ENCODE measurements at places on chromosomes 2 and 18. TPM values are rescaled to one million over a fixed set of nuclear protein-coding genes. Genes with fewer than 3 reads are reported as not detected.

Gene RNF144A
- 49.6 TPM for total RNA-seq

Gene SPATA3
- not detected for total RNA-seq

Gene ICOS
- not detected for total RNA-seq

Gene DCC
- total RNA-seq, result 11.3 TPM

Gene SPC25
- total RNA-seq, result 39.3 TPM

Gene MC2R
- not detected for total RNA-seq

Gene GPBAR1
- 0.14 TPM for total RNA-seq

Gene CLIP4
- total RNA-seq, result 14.5 TPM

Gene FBXO41
- 3.7 TPM for total RNA-seq

Gene PLEK
- not detected for total RNA-seq

Gene COL4A3
- total RNA-seq, result not detected

Gene POMC
- 0.54 TPM for total RNA-seq

Gene LAPTM4A
- total RNA-seq, result 77.9 TPM

Gene ERICH2
- total RNA-seq, result not detected

DNA sequence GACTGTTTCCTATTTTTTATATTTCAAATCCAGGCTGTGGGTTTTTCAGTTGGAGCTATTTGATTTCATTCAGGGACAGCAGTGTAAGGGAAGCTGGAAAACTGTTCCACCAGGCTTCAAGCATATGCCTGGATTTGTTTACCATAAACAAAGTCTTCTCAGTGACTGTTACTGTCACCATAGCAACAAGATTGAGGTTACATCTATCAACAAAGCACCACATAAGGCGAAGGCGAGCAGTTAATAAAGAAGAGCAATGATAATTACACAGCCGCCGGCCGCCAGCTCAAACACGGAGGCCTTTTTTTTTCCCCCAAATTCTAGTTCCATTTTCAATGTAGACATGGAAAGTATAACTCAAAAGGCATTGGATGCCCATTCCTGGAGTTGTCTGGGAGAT lies 553.7 kb upstream of the SYT4 start:
- peaks cover 7% of the 10 kb centered on the region for H3K4me1 ChIP-seq
- H3K27me3 ChIP-seq, result no peaks in the 10 kb centered on the region
- no peaks in the 10 kb centered on the region for H3K36me3 ChIP-seq
- no peak overlapping the region for H3K4me3 ChIP-seq

- no peak overlapping the region for H3K4me3 ChIP-seq
- H3K4me1 ChIP-seq, result no peaks in the 10 kb centered on the region
- no peak overlapping the region for H3K27ac ChIP-seq
- DNase-seq, result no peak
- H3K36me3 ChIP-seq, result peaks cover 17% of the 10 kb centered on the region
- no peaks in the 10 kb centered on the region for H3K27me3 ChIP-seq
Measured at GRCh38 chr2:101265893-101266499, 13.3 kb downstream of the CNOT11 start.

DNA sequence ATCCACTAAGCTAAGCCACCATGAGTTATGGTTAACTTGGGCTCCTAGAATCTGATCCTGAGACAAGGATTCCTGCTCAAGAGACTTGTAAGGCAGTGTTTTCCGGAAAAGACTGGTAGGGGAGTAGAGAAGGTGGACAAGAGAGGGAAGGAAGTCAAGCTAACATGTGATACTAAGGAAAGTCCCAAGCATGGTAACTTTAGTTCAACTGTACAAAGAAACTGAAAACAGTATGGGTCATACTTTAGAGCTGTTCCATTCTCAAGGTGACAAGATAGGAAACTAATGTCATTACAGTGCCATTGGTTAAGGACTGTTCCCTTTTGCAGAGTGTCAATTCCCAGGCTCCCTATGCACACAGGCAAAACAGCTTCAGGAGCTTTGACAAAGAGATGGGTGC lies 5.8 kb downstream of the MYO5B start:
- H3K4me3 ChIP-seq, result no peak overlapping the region
- H3K27ac ChIP-seq, result no peak overlapping the region
- H3K36me3 ChIP-seq, result no peaks in the 10 kb centered on the region
- no peak for DNase-seq
- H3K27me3 ChIP-seq, result peaks cover 88% of the 10 kb centered on the region
- H3K4me1 ChIP-seq, result peaks cover 4% of the 10 kb centered on the region

- no peaks in the 10 kb centered on the region for H3K36me3 ChIP-seq
- H3K4me3 ChIP-seq, result no peak overlapping the region
- no peaks in the 10 kb centered on the region for H3K4me1 ChIP-seq
- no peaks in the 10 kb centered on the region for H3K27me3 ChIP-seq
Measured at GRCh38 chr2:101415220-101415619, 27.9 kb upstream of the CREG2 start.

DNA sequence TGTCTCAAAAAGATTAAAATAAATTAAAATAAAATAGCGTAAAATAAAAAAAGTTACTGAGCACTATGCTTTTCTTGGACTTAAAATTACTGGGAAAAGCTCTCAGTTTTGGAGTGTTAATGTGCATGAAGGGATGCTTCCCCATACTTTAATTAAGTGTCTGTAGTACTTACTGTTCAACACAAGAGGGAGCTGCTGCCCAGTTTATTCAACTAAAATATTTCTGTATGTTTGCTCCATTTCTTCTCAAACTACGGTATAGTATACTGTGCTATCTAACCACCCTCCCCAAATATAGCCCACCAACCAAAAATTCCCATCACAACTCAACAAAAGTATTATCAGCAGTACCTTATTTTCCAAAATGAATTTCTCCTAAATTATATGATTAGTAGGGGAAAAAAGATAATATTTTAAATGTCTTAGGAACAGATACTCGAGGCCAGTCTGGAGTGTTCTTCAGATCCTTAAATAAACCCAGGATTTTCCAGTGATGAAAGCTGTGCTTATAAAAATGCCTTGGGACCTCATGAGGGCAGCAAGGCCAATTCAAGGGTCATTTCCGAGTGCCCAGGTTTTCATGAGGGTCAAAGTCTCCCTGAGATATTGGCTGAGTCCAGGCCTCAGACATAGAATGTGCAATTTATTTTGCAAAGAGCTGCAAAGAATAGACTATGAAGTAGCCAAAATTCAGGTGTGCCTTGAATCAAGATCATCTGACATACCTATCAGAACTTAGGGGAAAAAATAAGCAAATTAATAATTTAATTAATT lies 64.1 kb downstream of the CHRNA1 start:
- DNase-seq, result peak; percentile 28
- H3K27me3 ChIP-seq, result peaks cover 28% of the 10 kb centered on the region

GRCh38 chr2:79071078-79071477 lies 16.7 kb downstream of the REG1B start:
- no peak overlapping the region for H3K4me3 ChIP-seq
- no peak overlapping the region for H3K27ac ChIP-seq
- H3K4me1 ChIP-seq, result no peaks in the 10 kb centered on the region
- no peaks in the 10 kb centered on the region for H3K36me3 ChIP-seq
- no peaks in the 10 kb centered on the region for H3K27me3 ChIP-seq

GRCh38 chr2:172484706-172485105 lies 57.3 kb downstream of the ITGA6 start:
- H3K27me3 ChIP-seq, result peaks cover 3% of the 10 kb centered on the region
- H3K4me3 ChIP-seq, result no peak overlapping the region
- H3K36me3 ChIP-seq, result peaks cover 15% of the 10 kb centered on the region

DNA sequence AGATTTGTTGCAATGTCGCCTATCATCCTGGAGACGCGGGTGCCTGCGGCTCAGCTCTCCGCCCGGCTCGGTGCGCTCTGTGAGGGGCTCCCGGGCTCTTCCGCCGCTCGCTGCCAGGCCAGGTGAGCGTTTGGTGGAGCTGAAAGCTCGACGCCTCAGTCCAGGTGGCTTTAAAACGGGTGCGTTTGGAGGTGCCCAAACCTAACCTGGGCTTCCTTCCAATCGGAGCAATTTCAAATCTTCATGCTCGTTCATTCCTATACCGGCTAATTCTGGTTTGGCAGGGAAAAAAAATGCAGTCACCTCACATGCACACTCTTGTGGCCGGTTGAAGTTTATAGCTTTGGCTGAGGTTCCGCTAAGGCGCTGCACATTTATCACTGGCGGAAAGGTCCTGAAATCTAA lies at the start of gene SLC16A14:
TSS of gene SLC16A14 (minus strand) at position 274 of the 405 bp plus-strand sequence. CDS start 9,572 bp downstream, outside the sequence.
- H3K27ac ChIP-seq, result peak within 1 kb of the TSS; percentile 96
- peak; percentile 4 for DNase-seq
- H3K4me3 ChIP-seq, result peak within 1 kb of the TSS; percentile 98
- peaks cover 22% of the 10 kb centered on the region for H3K27me3 ChIP-seq
- peaks cover 14% of the 10 kb centered on the region for H3K4me1 ChIP-seq

DNA sequence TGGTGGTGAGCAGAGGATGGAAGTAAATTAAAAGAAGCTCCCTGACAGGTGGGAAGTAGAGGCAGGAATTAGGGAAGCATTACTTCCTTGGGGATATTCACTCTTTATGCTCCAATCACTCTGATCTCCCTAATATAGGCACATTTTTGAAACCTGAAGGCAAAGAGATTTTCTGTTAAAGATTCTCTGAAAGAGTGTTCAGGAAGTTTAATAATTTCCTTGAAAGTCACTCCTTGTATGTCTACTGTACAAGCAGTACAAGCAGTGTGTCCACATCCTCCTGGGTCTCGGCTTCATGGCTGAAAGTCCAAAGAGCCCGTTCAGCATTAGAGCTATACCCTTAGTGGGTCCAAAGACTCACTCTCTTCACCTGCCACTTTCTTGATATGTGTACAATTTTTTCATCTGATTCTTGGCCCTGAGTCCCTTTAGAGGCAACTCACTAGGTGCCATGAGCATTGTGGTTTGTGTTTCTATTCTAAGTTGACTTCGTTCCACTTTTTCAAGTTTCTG lies 60.2 kb downstream of the AAK1 start:
- H3K4me1 ChIP-seq, result peaks cover 10% of the 10 kb centered on the region
- DNase-seq, result no peak
- H3K36me3 ChIP-seq, result peaks cover 2% of the 10 kb centered on the region
- H3K27ac ChIP-seq, result no peak overlapping the region

GRCh38 chr2:147740211-147740927 lies 104.5 kb upstream of the ACVR2A start:
- DNase-seq, result no peak
- no peak overlapping the region for H3K27ac ChIP-seq
- no peaks in the 10 kb centered on the region for H3K4me1 ChIP-seq
- peaks cover 7% of the 10 kb centered on the region for H3K36me3 ChIP-seq

DNA sequence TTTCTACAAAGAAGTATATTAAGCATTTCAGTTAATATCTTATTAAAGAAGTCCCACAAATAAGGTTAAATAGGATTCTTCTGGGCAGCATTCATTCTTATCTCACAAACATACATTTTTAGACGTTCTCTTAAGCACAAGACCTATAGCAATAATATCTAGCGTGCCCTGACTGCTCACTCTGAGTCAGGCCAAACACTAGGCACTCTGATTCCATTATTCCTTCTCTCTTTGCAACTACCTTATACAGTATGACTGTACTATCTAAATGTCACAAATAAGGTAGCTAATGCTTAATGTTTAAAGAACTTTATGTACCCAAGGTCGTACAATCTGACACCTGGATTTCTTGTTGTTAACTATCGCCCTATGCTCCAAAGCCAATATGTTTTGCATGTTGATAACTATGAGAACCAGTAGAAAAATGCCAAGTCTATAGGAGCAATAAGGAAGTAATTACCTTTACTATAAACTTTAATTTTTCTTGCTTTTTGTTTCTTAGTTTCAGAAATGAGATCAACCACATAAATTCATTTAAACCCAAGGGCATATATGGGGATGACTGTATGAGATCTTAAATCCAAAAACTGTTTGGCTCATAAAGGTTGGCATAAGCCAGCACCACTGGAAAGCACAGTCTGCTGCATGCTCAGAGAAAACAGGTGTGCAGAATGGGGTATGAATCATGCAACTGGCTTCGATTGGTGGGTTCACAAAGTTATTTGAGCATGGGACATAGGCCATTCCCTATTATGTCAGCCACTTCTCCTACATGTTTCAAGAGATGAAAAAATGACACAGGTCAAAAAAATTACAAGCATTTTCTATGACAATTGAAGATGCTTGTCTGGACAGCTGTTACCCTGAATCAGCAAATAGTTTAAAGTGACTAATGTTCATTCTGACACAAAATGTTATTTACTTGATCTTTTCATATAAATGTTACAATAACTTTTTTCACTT lies 352.0 kb downstream of the IRS1 start:
- peaks cover 4% of the 10 kb centered on the region for H3K36me3 ChIP-seq
- H3K4me1 ChIP-seq, result peaks cover 4% of the 10 kb centered on the region
- H3K27ac ChIP-seq, result no peak overlapping the region
- H3K4me3 ChIP-seq, result no peak overlapping the region

DNA sequence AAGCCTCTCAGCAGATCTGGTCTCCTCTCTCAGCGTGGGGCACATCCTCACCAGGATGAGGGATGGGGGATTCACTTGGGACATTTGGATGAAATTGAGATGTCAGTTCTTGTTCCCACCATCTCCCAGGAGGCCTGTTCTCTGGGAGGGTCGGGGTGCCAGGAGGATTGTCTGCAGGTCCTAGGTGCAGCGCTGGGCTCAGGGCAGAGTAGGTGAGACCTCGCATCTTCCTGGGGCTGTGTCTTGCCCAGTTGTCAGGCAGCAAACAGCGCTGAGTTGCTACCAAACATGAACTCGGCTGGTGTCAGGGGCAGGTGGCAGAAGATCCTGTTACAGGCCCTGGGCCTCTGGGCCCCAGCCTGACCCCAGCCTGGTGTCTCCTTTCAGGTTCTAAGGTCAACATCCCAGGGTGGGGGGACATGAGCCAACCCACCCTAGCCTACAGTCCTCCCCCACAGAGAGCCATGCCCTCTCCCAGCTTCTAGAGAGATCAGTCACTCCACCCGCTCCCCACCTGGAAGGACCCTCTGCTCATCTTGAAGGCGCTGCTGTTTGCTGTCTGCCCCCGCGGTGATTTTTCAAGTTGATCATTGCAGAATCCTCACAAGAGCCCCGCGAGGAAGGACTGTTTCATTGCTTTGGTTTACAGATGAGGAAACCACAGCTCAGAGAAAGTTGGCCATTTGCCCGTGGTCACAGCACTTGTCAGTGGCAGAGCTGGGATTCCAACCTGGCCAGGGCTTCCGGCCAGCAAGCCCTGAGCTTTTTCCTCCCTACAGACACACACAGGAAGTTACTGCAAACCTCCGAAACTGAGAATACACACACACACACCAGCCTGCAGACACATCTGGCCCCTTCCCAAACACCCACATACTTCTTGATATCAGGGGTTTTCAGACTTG lies 83.9 kb downstream of the STPG4 start:
- peaks cover 35% of the 10 kb centered on the region for H3K4me1 ChIP-seq
- H3K36me3 ChIP-seq, result no peaks in the 10 kb centered on the region
- no peaks in the 10 kb centered on the region for H3K27me3 ChIP-seq
- peak overlapping the region; percentile 67 for H3K27ac ChIP-seq
- no peak overlapping the region for H3K4me3 ChIP-seq

DNA sequence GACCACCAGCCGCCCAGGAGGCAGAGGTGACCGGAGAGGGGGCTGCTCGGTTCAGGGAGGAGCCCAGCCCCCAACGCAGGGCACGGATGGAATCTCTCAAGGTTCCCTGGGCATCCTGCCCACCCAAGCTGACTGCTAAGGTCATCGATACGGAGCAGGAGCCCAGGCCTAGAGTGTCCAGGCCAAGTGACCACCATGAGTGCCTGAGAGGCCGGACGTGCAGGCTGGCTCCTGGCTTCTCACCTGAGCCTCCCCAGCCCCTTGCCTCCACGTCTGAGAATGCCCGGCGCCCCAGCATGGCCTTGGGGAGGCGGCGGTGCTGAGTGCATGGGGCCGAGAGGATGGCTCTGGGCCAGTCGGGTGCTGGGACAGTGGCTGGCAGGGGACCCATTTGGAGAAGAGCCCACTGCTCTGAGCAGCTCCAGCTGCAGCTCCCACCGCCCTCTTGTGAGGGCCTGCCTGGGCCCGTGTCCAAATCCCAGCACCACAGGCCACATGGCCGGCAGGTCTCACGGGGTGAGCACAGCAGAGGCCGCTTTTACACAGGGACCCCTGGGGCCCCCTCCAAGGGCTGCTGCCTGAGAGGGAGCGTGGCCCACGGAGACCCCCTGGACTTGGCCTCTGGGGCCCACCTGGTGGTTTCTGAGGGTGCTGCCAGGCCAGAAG lies 102.8 kb upstream of the CTDP1 start:
- H3K27ac ChIP-seq, result no peak overlapping the region
- H3K4me1 ChIP-seq, result no peaks in the 10 kb centered on the region
- DNase-seq, result no peak
